ENCODE measurements at places on chromosomes 2 and 18.

DNA sequence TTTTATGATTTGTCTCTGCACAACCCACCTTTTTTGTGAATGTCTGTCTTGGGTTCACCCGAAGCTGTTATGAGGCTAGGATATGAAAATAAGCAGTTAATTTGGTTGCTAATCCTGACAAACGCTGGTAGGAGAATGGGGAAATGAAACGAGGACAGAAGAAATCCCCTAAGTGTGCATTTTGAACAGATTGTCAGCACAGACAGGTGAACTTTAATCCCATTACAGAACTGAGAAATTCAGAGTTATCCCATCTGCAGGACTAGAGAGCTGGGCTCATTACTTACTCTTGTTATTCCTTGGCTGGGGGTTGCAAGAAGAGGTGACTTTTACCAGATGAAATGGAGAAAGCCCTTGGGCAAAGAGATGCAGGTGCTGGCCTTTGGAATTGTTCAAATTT, 123.3 kb upstream of the NYAP2 start:
- DNase-seq: no peak

GRCh38 chr2:61597300-61598289, 59.4 kb upstream of the XPO1 start:
- no peak for DNase-seq

- no peak for DNase-seq
Measured at GRCh38 chr2:164220265-164220664, 401.0 kb downstream of the GRB14 start.

DNA sequence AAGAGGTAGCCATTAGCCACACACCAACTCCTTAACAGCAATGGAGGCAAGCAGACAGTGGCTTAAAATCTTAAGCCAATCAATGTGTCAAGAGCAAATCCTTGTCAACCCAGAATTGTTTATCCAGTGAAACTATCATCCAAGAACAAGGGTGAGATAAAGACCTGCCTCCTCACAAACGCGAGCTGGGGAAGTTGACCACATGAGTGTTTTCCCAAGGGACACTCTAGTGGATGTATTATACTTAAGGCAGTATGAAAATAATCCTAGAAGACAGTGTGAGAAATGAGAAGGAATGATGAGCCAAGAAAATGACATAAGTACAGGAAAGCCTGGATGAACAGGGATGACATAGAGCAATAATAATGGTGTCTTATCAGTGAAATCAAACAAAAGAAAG, 209.6 kb downstream of the TWIST2 start:
- DNase-seq: no peak

DNA sequence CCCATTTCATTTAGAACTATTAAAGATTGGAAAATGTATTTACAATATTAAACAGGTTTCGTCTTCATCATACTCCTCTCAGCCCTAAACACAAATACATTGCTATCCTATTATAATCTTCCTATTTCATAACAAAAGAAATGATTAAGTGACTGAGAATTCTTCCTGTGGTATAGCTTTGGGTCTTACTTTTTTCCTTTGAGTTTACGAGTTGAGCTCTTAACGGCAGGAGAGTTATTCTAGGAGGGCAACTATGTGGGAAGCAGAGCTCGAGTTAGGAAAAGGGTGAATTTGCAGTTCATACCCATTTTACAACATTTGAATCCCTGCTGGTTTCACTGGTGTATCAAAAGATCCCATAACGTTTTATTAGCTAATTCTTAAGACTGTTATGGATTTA, 105.0 kb downstream of the FIGN start:
- no peak for DNase-seq

GRCh38 chr2:232456296-232457120, 555 bp downstream of the ALPI start:
- DNase-seq: no peak

DNA sequence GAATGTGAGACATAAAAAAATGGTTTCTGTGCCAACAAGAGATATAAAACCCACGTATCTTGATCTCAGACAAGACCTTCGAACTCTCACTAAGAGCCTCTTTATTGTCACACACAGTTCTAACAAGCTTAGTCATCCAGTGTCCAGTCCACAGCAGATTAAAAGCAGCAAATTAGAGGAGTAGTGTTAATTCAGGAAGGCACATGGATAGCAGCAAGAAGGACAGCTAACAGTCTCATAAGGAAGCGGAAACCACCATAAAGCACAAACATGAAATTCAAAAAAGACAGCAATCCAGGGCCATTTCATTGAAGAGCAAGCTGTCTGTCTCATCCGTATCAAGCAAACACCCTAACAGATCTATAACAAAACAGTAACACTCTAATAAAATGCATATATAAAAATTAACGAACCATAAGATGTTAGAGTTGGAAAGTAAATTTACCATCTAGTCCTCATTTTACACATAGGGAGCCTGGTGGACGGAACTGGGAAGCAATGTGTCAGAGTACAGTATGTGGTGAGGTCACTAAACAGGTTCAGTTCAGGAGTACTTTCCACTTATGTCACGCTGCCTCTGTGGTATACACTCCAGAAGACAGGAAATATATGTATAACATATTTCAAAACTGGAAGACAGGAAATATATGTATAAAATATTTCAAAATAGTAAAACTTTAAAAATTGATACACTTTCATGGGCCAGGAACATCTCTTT, 18.3 kb downstream of the AAK1 start:
- DNase-seq: no peak

DNA sequence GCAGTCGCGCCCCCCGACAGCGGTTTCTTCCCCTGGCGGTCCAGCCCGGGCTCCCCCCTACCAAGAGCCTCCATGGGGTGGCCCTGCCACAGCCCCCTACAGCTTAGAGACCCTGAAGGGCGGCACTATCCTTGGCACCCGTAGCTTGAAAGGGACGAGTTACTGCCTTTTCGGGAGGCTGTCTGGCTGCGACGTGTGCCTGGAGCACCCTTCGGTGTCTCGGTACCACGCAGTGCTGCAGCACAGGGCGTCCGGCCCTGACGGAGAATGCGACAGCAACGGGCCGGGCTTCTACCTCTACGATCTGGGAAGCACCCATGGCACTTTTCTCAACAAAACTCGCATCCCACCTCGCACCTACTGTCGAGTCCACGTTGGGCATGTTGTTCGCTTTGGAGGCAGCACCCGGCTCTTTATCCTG, 475 bp downstream of the SLC4A1AP start:
- DNase-seq: no peak

DNA sequence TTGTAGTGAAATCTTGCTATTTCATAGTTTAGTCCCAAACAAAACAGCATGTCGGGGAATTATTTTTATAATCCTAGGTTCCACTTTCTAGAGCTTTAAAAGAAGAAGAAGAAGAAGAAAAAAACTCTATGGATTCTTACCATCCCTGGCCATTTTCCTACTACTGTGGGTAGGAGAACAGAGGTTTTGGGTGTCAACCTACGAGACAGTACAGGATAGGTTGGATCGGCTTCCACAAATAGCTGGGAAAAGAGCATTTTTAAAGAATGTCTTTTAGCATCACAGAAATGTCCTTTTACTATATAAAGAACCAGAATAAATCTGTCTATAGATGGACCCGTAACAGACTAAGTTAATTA, 65.2 kb downstream of the RBMS1 start:
- no peak for DNase-seq

DNA sequence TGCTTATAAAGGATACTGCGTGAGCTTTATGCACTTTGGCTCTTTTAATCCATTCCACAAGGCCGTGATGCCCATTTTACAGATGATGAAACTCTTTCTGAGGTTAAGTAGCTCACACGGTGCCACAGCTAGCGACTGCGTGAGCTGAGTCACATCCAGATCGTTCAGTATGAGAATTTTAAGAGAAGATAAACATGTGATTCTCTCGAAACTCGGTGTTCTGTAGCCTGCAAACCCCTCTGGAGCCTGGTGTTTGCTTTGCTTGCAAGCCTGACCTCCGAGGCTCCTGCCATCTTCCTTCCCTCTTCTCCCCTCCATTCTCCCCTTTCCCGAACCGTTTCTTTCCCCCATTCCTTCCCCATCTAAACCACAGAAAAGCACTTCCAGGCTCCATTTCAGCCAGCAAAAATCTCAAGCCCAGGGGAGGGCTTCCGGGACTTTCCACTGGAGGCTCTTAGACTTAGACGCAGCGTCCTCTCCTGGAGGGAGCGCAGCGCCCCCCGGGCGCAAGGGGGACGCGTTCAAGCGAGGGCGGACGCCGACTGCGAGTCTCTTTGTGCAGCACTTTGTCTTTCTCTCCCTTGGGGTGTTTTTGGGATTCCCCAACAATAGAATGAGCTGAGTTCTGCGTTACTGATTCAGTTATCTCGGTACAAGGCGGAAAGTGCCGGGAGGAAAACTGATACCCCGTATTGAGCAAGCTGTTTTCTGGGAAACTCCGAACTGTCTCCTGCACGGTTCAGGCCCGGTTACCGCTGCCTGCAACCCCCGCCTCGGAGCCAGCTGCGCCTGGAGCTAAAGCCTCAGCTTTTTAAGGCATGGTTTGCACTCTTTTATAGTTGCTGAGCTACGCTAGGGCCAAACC, 38.0 kb downstream of the CYP1B1 start:
- DNase-seq: peak; percentile 68

- peak; percentile 36 for DNase-seq
Measured at GRCh38 chr2:211045025-211045424, 488.6 kb downstream of the CPS1 start.

DNA sequence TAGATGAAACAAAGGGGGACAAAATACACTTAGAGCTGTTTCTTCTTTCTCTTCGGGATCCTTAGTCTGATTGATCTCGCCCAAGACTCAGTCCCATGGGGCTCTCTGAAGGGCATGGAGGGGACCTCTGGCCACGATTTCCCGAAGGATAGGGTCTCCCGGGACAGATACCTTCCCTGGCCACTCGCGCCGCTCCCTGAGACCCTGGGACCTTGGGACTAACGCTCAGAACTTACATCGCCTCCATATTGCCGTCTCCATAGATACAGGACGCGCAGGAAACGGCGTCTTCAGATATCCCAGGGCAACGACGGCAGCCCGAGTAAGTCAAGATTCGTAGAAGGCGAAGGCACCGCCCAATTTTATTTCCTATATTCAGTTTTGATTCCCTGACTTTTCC, at the start of gene CFAP65:
CFAP65 (minus strand) TSS at position 265 of the 400 bp plus-strand sequence. CDS start 2,468 bp downstream, outside the sequence.
- DNase-seq: peak; percentile 44

DNA sequence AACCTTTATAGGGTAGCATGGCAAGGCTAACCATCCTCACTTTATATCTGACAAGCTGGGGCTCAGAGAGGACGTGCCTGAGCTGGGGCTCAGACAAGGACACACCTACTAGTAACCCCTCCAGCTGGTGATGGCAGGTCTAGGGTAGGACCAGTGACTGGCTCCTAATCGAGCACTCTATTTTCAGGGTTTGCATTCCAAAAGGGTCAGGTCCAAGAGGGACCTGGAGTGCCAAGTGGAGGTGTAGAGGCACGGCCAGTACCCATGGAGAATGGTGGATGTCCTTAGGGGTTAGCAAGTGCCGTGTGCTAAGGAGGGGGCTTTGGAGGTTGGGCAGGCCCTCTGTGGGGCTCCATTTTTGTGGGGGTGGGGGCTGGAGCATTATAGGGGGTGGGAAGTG, 1.2 kb upstream of the DES start:
- no peak for DNase-seq

DNA sequence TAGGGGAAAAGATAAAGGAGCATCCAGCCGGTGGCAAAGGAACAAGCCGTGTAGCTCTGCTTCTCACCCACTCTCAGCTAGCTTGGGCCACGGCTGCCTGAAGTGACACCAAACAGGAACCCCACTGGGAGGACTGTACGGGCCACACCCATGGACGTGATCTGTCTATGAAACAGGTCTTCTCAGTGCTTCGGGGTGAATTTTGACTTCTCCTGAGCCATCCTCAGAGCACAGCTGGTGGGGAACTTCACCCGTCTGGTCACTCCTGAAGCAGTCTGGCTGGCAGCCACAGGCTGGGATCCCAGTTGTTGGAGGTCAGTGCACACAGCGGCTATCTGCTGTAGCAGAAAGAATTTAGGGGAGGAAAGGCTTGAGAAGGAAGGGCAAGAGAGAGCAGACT, 223.8 kb downstream of the FAM210A start:
- no peak for DNase-seq

GRCh38 chr2:161273038-161273760, 35.0 kb upstream of the PSMD14 start:
- DNase-seq: peak; percentile 69

DNA sequence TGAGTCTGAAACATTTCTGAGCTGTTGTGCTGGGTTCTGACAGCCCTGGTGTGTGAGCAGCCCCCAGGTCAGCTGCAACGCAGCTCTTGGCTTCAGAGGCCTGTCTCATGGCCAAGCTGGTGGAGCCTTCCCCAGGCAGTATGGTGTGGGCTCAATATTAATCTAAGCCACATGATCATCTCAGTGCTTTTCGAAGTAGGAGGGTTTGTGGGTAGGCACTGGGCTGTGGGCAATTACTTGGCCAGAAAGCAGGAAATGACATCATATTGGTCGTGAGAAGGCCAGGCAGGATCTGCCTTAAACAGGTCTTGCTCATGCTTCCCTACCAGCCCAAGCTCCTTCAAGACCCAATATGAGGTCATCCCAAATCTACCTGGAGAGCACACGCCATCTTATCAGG, 26.9 kb downstream of the LOXHD1 start:
- DNase-seq: peak; percentile 58

DNA sequence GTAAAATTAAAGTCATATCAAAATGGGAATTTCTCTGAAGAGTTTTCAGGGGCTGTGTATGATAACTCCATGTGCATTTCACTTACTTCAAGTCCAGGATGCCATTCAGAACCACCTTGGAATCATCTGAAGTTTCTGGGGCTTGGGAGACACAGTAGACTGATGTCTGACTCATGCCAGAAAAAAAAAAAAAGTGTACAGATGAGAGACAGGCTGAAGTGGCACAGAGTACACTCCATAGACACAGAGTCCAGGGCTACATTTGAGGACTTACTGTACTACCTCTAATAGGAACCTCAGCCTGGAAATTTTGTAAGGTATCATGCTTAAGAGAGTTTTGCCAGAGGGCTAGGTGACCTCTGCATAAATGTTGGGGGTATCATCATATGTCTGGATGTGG, 92.0 kb downstream of the SS18 start:
- DNase-seq: peak; percentile 17

GRCh38 chr2:34892766-34893165, 1293.7 kb upstream of the FAM98A start:
- no peak for DNase-seq

GRCh38 chr2:234261736-234262135, 211.2 kb downstream of the SPP2 start:
- DNase-seq: peak; percentile 78

DNA sequence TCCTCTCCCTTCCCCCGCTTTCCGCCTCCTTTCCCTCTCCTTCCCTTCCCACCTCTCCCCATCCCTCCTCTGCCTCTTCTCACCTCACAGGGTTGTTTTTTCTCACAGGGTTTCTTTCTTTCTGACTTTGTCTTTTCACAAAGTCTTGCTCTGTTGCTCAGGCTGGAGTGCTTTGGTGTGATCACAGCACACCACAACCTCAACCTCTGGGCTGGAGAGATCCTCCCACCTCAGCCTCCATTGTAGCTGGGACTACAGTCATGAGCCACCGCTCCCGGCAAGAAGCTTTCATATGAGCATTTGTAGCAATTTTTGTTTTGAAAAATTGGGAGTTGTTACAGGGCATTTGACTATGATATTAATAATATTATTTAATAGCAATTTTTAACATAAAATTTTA, 32.9 kb downstream of the ACSL3 start:
- no peak for DNase-seq
